Activated CD8-positive, alpha-beta memory T cell treated with anti-CD3 and anti-CD28 coated beads for 24 hours (primary cell): ENCODE measurements at places on chromosomes 6 and 20.

DNA sequence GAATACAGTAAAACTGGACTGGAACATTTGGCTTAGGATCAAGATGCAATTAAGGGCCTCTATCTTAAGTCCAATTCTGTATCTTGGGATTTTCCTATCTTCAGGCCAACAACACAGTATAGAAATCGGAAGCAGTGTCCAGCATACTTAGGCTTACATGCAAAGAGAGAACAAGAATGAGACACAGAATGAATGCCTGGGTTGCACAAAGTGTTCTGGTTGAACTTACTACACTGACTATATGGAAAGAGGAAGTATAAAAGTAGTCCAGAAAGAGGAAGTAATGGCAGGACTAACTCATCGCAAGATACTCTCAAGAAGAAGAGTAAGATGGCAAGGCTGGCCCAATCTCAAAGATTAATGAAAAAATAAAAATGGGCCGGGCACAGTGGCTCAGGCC is 87.6 kb downstream of the BTBD9 start:
- no peak for DNase-seq

DNA sequence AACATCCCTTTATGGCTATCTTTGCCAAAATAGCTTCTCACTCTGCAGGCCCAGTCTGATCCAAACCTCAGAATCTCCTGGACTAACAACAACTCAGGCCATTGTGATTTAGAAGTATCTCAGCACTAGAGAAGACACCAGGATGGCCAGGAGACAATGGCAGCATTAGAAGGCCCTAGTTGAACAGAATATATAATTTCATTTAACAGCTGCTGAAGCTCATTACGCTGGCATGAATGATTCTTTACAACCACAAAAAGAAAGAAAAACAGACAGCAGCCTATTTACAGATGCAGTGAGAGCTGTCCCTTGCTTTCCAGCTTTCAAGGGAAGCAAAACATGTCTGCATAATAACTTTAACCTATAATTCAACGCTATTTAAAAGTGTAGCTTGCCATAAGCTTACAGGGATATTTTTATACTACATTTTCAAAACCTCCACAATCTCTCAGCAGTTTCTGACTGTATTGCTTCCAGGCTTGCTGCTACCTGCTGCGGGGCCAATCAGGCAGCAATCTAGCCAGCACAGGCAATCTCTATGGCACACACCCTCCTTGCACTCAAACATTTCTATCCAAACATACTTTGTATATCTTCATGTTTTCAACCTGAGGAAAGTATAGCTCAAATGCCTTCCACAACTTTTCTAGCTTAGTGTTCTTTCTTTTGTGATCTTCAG is 107.3 kb downstream of the OGFRL1 start:
- no peak for DNase-seq

GRCh38 chr20:49272654-49273053 is 5.2 kb downstream of the ZNFX1 start:
- no peak for DNase-seq

DNA sequence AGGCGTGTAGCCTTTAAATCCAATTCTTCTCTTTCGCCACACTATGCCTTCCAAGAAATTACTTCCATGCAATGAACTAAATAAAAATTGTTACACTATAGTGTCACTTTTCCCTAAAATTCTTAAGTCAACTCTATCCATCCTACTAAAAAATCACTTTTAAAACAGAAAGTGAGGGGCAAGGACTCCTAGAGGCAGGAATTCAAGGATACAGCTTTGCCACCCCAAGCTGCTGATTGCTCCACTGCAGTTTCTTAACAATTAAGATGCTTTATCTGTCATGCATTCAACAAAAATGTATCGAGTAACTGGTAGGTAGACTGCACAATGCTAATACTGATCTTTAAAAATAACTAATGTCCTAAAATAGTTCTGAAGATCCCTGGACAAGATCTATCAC is 4.3 kb downstream of the MCM9 start:
- DNase-seq: no peak

GRCh38 chr6:112281821-112282615 is 27.7 kb upstream of the LAMA4 start:
- DNase-seq: no peak

- DNase-seq: peak; percentile 93
These were observed 93.7 kb upstream of the PRDM1 start for GRCh38 chr6:105992315-105992961.

GRCh38 chr6:160239929-160240690 is 18.5 kb downstream of the SLC22A2 start:
- no peak for DNase-seq

- DNase-seq: no peak
These were observed 47.6 kb downstream of the MRAP2 start for GRCh38 chr6:84081222-84081621.

DNA sequence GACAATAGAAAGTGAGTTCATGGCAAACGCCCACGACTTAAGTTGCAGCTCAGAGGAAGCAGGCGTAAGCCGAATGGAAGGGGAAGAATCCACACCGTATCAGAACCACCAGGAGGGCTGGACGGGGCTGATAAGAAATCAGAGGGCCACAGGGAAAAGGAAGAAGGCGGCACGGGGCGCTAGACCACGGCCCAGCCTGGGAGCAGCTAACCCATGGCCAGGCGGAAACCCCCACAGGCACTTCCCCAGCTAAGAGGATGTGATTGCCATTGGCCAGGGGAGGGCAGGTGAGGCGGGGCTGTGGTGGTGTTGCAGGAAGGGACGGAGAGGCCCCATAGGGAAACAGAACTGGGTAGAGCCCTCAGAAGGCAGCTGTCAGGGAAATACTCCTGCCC is 174.0 kb upstream of the AFDN start:
- DNase-seq: no peak

DNA sequence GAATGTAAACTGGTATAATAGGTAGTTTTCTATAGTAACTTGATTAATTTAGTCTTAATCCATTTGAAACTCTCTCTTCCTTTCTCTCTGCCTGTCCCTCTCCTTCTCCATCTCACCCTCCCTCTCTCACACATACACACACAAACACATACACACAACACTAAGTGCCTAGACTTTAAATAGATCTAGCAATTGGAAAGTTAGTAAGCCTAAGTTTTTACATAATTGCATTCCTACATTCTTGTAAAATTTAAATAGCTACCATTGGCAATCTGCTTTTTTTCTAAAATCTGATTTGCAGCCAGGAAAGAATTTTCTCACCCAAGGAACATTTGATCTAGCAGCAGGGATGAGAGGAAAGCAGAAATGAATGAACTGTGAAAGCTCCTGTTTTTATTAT is 15.7 kb downstream of the GFRA4 start:
- DNase-seq: no peak

DNA sequence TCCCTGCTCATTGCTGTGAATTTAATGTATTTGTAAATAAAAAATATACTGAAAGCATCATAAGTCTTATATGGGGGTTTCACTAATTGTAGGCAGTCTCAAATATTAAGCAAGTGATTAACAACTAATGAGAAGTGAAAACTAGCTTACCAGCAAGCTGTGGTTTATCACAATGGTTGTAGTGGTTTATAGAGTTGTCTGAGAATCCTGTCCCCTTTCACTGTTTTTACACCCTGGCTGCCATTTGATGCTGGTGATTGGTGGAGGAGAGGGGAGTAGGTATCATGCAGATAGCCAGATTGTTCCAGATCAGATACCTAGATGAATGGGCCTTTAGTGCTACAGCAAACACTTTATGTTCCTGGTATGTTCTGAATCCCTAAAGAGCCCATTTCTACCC is 6.0 kb downstream of the MKKS start:
- no peak for DNase-seq

DNA sequence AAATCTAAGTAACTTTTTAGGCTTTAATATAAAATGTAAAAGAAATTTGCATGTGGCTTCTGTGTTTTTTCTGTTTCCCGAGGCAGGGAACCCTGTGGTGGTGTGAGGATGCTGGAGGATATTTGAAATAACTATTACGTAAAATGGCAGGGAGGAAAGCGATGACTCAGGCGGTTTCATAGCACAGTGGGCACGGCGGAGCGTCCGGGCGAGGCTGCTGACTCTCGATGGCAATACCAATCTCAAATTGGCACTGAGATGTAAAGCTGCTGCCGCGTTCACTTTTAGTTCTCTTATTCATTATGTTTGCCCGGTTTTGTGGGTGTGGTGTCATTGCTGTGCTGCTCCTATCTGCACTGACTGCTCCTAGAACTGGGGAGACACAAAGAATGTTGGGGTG is 254.3 kb downstream of the THBS2 start:
- no peak for DNase-seq

GRCh38 chr6:20584100-20584731 is 50.0 kb downstream of the CDKAL1 start:
- DNase-seq: no peak

- no peak for DNase-seq
These were observed 90.9 kb upstream of the HDDC2 start for GRCh38 chr6:125392682-125393081.

DNA sequence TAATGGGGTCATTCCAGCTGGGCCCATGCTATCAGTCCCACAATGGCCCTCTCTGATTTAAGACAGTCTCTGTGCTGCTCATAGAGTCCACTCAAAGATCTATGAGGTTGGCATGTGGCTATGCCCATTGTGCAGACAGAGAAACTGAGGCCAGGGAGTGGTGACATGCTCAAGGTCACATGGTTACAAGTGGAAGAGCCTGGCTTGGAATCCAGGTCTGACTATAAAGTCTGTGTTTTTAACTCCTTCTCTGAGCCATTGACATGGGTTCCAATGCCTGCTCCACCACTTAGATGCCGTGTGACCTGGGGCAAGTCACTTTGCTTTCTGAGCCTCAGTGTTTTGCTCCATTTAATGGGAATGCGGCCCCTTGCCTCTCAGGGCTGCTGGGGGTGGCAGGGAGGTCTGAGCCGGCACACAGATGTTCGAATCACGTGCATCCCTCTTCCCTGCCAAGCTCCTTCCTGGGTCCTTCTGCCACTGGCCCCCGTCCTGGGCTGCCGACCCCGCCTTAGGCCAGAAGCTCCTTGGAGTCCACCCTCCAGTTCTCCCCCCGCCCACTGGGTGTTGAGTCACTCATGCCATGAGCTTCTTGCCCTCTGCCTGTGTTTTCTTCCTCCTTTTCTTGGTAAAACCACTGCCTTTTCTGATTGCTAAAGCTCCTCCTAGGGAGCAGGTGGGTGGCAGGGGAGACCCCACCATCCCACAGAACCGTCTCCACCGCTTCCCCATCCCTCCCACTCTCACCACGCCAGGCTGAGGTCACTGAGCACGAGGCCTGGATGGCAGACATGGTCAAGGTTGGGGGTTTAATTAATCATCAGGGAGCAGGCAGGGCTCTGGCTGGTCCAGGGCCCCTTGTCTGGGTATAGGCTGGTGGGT is 35.7 kb downstream of the CEBPB start:
- DNase-seq: no peak

DNA sequence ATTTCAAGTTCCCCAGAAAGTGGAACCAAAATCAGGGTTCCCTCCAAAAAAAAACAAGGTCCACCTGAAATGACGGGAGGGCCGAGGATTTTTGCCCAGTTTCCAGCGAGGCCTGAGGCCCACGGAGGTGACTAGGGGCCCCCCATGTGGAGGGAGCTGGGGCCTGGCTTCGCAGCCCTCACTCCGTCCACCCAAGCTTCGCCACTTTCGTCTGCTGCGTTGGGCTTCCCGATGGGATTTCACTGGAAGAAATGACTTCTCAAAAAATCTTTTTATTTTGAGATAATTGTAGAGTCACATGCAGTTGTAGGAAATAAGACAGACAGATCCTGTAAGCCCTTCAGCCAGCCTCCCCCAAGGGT is 208.3 kb downstream of the TAF4 start:
- no peak for DNase-seq

DNA sequence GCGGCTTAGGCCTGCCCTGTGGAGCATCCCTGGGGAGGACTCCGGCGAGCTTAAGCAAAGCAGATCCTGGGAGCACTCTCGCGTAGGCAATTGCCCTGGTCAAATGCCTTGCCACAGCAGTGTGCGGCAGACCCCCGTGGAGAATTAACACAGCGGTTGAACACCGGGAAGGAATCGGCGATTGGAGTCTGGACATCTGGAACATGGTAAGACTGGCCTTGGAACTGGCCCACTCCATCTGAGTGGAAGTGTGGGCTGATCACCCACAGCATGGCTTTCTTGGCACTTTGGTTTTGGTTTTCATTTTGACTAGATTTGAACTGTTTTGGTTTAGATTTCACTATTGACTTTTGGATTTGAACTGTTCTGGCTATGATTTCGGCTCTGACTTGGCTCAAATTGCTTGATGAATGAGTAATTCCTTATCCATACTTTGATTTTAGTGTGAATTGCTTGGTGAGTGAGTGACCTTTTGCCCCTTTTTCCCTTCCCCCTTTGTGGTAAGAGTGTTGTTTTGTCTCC is 300.7 kb downstream of the RNGTT start:
- no peak for DNase-seq

- DNase-seq: no peak
These were observed 33.5 kb upstream of the MCM9 start for GRCh38 chr6:118968416-118968815.

- DNase-seq: no peak
These were observed 151.1 kb downstream of the TTLL2 start for GRCh38 chr6:167475947-167476346.

GRCh38 chr6:133559926-133560325 is 318.8 kb downstream of the EYA4 start:
- DNase-seq: no peak

GRCh38 chr6:147219463-147219862 is 15.2 kb downstream of the STXBP5 start:
- DNase-seq: no peak

- DNase-seq: no peak
These were observed 11.0 kb upstream of the FOXO3 start for GRCh38 chr6:108549741-108550140.

DNA sequence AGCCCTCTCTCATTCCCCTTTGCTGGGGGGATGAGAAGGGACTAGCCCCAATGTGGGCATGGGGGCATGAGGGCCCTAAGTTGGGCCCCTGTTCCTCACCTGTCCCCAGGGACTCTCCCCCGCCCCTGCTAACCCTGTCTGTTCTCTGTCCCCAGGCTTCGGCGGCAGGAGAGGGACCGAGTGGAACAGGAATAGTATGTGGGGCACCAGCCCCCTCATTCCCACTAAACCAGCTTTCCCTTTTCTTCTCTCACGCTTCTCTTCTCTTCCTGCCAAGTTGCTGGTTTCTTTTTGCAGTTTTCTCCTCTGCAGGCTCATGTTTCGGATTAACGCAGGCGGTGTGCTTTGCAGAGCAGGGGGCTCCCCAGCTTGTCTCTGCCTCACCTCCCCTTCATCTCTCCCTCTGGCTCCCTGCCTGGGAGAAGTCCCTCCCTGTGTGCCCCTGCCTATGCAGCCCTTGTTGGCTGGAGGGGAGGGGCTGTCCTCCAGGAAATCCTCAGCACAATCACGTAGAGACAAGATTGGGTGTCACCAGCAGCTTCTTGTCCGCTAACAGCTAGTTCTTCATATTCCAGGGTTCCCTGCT is 7.9 kb downstream of the TMEM63B start:
- no peak for DNase-seq

- DNase-seq: no peak
These were observed 3.6 kb downstream of the ESR1 start for GRCh38 chr6:151811081-151811480.

GRCh38 chr6:114785235-114786127 is 442.7 kb upstream of the HS3ST5 start:
- no peak for DNase-seq

GRCh38 chr6:105596284-105596755 is 193.4 kb upstream of the PREP start:
- DNase-seq: no peak
